AML-193 (cell line): ENCODE measurements at places on chromosomes 12 and 14.

- no peak for DNase-seq
Observed at GRCh38 chr14:91901449-91902226, 34.3 kb upstream of the TC2N start.

GRCh38 chr12:26125400-26126339, 833 bp upstream of the BHLHE41 start:
- no peak for DNase-seq

GRCh38 chr14:96567289-96567899, 65.2 kb downstream of the PAPOLA start:
- peak; percentile 26 for DNase-seq

DNA sequence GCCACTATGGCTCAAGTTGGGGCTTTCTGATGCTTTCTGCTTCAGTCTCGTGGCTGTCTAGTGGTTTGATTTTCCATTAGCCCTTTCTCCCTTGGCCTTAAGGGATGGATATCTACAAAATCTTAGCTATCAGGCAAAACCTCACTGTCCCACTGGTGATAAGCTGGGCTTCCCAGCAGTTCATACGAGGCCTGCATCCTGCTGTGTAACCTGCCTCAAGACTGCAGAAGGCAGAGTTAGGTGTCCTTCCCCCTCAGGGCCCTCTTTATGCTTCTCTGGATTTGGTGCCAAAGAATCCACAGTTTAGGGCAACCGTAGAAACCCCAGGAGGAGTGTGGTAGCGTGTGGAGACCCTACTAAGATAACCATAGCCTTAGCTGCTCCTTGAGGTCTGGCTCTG, 38.9 kb downstream of the ETV6 start:
- no peak for DNase-seq

DNA sequence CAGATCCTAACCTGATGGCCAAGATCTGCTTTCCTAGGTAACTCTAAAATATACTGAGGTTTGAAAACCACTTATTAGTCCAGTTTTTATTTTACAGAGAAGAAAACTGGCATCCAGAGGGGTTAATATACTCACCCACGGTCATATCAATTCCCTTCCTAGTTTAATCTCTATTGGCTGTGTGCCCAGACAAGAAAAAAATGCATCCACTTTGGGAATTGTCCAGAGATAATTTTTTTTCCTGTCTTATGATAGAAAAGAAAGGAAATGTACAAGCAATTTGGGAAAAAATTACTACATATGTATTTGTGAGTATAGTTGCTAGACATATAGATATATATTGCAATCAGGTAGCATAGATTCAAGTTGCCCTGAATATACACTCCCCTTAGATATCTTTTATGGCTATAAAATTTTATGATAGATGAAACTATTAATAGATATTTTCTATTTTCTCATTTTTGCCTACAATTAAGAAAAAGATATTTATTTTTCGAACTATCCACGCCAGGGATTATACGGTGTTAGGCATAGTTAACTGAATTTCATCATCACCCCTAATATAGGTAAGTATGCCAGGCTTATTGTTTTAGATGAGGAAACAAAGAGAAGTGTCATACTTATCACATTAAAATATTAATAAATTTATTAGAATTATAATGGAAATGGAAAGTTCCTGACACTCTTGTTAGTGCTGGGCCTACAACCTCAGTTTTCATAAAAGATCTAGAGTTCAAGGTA, 100.5 kb upstream of the SLC38A2 start:
- DNase-seq: no peak

DNA sequence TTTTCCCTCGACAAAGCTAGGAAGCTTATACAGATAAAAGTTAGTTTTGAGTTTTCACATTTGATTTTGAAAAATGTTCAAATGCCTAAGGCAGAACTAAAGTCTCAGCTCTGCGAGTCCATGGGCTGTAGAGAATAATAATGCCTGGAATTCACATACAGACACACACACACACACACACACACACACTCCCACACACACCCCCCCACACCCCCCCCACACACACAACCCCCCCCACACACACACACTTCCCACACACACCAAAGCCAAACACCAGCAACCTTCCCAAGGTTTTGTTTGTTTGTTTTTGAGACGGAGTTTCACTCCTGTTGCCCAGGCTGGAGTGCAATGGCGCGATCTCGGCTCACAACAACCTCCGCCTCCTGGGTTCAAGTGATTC, 62.8 kb upstream of the EIF5 start:
- no peak for DNase-seq

- DNase-seq: no peak
Observed at GRCh38 chr14:103113303-103113702, 10.0 kb upstream of the TNFAIP2 start.

DNA sequence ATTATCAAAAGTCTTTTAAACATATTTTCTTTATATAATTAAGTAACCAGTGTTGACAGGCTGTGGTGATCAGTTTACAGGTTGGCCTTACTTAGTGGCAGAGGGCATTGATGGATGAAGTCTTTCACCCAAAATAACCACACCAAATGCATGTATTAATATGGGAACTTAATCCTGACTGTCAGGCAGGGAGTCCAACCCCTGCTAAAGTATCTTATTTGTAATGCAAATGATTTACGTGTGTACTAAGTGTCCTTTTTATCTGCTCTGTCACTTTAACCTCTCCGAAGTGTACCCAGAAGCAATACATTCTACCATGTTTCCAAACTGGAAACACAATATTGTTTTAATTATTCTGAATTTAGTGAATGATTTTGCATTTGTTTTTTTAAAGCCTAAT, 1.4 kb downstream of the MYBPC1 start:
- no peak for DNase-seq

DNA sequence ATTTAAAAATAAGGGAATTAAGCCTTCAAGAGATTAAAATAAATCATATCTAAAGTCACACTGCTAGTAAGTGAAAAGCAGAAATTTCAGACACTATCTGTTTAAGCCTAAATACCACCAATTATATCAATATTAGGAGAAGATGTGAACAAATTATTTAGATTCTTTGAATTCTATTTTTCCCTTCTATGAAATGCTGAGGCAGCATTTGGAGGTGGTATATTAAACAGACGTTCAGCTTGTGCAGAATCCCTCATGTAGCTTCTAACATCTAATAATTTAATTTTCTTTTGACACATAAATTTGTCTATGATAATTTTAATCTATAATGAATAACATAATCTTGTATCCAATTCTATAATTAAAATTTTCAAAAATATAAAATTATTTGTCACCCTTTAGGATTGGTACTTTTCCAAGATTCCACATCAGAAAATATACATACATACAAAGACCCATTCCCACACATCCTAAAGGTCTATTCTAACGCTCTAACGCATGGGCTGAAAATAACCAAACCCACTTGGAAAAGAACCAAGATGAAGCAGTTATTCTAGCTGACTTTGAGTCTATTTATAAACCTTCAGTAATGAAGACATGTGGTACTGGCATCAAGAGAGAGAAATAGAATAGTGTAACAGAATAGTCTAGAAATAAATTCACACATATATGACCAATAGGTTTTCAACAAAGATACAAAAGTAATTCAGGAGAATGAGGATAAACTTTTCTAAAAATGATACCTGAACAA, 751.8 kb downstream of the GALC start:
- no peak for DNase-seq

DNA sequence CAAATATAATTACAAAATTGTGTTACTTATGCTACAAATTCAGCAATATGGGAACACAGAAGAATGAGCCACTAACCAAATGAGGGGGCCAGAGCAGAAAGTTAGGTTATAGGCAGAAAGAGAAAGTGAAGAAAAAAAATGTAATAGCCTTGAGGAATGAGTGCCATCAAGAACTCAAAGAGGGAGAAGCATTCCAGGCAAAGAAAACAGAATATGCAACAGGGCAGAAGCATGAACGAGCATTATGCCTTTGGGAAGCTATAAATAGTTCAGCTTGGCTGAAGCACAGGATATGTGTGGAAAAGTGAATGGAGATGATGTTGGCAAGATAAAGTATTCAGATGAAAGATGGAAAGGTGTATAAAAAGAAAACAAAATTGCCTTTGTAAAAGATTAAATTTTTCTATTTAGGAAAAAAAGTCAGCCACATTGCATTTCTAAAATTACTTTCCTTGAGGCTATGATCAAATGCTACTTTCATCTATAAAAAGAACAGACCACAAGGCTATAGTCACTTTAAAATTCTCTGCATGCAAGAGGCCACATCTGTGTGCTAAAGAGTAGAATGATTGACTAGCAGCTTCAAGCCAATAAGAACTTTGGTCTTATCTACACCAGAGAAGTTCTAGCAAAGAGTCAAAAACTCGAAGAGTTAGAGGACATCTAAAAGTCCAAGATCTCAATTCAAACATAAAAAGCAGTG, 193.6 kb upstream of the GARIN6 start:
- DNase-seq: no peak

- DNase-seq: no peak
Observed at GRCh38 chr14:73780391-73780790, 66.2 kb upstream of the PNMA1 start.

DNA sequence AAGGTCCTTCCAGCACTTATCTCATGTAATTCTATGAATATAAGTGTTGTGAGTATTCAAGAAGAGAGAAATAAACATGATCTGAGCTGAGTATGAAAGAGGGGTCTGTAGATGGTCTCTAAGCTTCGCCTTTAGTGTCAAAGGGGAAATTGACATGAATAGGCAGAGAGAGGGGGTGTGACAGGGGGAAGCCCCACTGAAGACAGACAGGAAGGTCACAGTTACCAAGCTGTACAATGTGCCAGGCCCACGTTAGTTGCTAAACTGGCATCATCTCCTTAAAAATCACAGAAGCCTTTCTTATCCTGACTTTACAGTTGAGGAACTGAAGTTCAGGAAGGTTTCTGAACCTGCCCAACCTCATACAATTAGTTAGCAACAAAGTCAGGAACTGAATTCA, 7.6 kb downstream of the ARHGEF40 start:
- DNase-seq: no peak

GRCh38 chr12:131897875-131898274, 3.5 kb downstream of the ULK1 start:
- no peak for DNase-seq

DNA sequence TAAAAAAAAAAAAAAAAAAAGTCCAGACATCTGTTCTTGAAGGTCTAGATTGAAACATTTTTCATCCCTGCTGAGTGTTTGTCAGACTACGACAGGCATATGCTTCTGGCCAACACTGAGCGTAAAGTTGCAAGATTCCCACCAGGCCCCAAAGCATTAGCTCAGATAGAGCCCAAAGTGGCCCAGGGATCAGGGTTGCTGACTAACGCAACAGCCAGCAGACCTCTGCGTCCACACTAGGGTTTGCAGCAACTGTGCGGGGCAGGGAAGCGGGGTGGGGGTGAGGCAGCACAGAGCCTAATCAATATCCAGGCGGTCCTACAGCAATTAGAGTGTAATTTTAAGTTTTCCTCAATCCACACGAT, 55.7 kb downstream of the SSH1 start:
- DNase-seq: no peak

DNA sequence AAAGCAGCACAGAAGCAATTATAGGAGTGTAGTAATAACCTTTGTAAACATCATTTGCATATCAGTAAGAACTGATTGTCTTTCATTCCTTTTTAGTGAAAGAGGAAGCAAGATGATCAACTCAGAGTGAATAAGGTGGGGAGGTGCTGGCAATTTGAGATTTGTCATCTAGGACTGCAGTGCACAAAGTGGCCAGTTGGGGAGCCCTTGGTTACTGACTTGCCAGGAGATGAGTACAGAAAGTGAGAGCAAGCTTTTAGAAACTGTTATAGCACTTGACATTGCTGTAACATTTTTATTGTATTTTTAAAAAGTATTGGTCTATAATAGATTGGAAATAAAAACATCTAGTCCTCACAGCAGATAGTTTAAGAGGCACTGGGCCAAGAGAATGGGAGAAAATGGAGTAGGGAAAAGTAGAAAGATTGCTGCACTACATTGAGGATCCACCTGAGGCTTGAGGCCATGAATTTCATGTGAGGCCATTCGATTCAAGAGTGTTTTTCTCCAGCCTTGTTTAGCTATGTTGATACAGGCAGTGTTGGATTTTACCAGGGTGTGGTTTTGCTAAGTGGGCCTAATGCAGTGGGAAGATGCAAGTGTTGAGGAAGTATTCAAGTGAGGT, 98.2 kb downstream of the SNAPC1 start:
- peak; percentile 34 for DNase-seq

DNA sequence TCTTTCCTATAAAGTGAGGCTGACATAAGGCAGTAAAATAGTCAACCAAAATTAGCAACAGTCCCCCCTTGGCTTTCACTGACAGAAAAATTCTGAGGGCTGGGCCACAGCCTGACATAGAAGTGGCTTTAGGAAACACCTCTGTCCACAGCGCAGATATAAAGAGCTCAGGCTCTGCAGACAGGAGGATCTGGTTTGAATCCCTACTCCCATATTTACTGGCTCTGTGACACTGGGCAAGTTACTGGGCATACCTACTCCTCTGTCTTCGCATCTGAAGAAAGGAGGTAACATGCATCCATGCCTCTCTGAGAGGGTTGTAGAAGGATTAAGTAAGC, 95.3 kb downstream of the STXBP6 start:
- DNase-seq: no peak

DNA sequence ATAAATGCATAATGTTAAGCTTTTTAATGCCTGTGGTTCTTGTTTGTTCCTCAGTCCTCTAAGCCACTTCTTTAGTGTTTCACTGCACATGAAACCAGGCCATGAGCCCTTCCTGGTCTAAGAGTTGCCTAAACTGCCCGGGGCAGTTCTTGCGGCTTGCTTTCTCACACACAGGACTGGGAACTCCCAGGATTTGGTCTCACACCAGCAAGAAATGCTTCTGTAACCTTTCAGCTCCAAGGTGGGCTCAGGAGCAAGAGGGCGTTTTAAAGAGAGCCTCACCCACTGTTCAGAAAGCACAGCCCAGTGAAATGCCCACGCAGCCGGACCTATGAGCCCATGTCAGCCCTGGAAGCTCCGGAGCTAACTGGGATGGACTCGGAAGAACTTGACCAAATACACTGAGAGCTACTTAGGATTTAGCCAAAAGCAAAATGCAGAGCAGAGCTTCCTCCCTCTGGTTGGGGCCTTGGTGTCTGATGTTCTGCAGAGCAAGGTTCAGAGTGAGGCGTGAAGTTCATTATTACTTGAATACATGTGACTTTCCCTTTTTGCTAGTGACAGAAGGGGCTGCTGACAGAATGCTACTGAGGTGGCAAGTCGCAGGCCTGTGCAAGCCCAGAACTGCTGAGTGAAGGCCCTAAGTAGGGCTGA, 23.4 kb downstream of the SLC25A29 start:
- no peak for DNase-seq

GRCh38 chr12:124601706-124602105, 34.3 kb upstream of the NCOR2 start:
- DNase-seq: no peak
